NCI-H510A treated with DMSO at 0.1 percent for 48 hours (cell line): ENCODE measurements at places on chromosomes 7 and 10.
A peak's percentile ranks its signal among the peaks of the same experiment; 100 is the strongest.

DNA sequence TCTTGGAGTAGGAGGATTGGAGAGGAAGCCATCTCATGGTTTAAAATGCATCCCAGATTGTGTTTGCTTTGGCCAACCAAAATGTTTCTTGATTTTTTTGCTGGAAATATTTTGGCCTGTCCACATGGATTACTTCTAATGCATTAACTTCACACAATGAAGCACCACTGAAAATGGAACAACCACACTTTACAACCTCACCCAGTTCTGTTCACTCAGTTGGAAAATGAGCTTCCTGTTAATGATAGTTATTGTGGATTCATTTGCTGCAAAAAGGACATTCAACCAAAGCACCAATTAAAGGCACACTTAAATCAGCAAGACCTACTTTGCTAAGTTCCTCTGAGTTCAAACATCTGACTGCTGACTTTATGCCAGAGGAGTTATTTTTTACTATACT, 11.3 kb upstream of the A1CF start:
- DNase-seq: no peak

GRCh38 chr10:72126184-72126871, 38.0 kb upstream of the SPOCK2 start:
- peak; percentile 7 for DNase-seq

DNA sequence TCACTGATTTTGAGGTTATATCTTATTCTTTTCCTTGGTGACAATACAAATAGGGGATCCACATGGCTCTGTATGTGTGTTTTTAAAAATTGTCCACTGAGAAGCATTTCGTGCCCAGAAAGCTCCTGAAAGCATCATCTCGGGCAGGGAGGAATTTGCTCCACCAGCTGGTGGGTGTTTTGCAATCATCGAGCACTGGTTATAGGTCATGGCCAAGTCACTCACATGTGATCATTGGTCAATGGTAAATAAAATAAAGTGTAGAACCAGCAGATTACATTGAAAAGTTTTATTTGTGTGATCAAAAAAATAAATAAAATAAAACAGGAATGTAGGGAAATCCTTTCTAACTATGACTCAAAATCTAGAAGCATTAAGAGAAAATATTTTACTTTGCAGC, 23.0 kb upstream of the SNX13 start:
- DNase-seq: no peak

- no peak for DNase-seq
Observed at GRCh38 chr7:531777-532176, 12.1 kb upstream of the PDGFA start.

- DNase-seq: no peak
Observed at GRCh38 chr7:39516498-39516897, 49.7 kb upstream of the YAE1 start.

GRCh38 chr10:129394518-129395328, 72.3 kb upstream of the MGMT start:
- DNase-seq: no peak

- DNase-seq: no peak
Observed at GRCh38 chr7:135215180-135215579, 3.9 kb upstream of the WDR91 start.

DNA sequence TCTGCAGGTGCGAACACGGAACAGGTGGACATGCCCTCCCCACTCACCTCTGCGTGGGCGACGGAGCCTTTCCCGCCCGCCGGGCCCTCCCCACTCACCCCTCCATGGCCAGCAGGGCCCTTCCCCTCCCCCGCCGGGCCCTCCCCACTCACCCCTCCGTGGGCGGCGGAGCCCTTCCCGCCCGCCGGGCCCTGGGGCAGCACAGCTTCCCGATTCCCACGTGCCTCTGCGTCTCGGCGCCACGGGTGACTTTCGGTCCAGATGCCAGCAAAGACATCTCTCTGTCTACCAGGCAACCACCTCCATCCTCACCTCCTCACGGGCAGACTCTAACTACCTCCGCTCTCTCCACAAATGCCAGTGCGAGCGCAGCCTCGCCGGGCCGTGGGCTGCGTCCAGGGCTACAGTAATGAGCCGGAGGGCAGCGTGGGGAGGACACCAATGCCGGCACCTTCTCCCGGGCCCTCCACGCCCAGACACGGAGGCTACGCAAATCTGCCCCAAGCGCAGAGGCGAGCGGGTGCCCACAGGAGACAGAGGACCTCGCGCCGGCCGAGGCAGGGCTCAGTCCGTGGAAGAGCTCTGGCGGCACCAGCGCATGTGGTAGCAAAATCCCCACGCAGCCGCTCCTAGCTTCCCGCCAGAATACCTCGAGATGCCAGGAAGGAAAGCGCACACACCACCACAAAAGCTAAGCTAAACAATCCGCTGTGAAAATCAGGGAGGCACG, 21.8 kb downstream of the GPER1 start:
- DNase-seq: no peak

- DNase-seq: peak; percentile 35
Observed at GRCh38 chr7:29330136-29330535, 135.6 kb downstream of the CHN2 start.

GRCh38 chr7:68422281-68422680, 1176.0 kb upstream of the AUTS2 start:
- DNase-seq: no peak

DNA sequence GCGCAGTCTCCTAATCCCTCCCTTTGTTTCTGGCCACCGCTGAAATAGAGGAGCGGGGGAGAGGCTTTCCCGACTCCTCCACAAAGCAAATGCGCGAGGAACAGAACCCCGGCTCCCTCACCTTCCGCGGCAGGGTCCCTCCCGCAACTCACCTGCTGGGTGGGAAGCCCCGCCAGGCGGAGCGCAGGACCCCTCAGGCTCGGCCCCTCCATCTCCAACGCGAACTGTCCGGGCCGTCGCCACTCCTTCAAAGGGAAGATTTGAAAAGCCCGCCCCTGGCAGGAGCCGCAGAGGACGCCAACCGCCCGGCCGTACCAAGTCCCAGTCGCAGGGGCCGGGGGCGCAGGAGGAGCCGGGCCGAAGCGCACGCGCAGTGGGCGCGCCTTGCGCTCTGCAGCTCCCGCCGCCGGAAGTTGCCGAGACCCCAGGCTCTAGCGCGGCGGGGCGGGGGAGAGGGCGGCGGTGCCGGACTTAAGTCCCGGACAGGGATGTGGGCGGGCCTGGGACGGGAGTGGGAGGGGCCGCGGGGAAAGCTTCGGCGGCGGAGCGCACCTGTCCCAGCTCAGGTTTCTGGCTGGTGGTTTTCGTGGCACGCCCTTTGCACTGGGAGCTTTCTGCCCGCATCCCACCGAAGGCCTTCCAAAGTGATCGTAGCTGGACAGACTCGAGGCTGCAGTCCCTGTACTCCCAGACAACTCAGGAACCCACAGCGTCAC, at the start of gene RTKN2:
TSS of gene RTKN2 (minus strand) at position 446 of the 716 bp plus-strand sequence. CDS start at position 212, 234 bp downstream.
- peak; percentile 68 for DNase-seq

DNA sequence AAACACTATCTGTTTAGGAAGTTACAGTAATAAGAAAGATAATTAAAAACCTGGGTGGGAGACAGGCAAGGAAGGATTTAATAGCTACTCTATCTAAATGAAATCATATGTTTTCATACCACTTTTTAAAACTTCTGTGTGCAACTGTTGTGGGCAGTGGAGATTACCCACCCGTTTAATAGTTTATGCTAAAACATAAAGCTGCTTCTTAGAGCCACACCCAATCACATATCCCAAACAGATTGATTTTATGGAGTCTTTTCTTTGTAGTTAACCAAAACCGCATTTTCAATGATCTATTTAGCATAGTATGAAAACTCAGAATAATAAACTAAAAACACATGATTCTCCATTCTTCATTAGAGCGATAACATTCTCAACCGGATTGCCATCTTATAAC, 304.1 kb downstream of the AGMO start:
- no peak for DNase-seq

- no peak for DNase-seq
Observed at GRCh38 chr7:92206672-92207071, 27.7 kb upstream of the LRRD1 start.

DNA sequence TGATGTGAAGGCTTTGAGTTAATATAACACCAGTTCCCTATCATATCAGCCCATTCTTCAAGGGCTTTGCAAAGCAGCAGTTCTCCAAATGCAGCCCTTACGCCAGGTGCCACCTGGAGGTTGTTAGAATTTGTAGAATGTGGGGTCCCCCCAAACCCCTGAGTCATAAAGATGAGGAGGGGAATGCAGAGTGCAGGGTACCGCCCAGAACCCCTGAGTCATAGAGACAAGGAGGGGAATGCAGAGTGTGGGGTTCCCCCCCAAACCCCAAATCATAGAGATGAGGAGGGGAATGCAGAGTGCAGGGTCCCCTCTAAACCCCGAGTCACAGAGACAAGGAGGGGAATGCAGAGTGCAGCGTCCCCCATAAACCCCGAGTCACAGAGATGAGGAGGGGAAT, 605.8 kb downstream of the PTPRN2 start:
- no peak for DNase-seq

- DNase-seq: no peak
Observed at GRCh38 chr10:72056113-72056512, 32.2 kb downstream of the SPOCK2 start.

GRCh38 chr7:23788843-23789242, 78.8 kb downstream of the STK31 start:
- no peak for DNase-seq

DNA sequence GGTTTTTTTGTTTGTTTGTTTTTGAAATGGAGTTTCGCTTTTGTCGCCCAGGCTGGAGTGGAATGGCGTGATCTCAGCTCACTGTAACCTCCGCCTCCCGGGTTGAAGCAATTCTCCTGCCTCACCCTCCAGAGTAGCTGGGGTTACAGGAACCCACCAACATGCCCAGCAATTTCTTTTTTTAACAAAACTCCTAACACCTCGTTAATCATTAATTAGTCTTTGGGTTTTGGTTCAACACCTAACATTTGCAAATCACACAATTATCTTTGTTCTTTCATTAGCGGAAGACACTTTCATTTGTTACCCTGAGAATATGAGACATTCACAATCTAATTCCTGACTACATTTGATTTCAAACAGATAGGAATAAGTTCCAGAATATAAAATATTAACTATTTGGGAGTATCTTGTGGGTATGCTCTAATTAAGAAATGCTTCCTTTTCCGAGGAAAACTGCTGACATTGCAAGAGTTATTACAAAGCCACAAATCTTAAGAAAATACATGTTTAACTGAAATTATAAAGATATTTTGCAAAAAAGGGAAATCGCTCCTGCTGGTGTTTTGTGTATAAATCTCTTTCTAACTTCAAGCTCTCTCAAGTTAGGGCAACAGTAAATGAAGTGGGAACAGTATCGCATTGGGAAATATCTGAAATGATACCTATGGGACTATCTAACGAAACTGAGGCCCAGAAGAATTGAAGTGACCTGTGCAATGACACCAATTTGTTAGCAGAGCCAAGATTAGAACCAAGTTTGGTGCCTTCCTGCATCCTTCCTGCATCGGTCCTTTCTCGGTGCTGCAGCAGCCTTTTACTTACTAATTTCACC, 1.2 kb upstream of the LSM8 start:
- no peak for DNase-seq

DNA sequence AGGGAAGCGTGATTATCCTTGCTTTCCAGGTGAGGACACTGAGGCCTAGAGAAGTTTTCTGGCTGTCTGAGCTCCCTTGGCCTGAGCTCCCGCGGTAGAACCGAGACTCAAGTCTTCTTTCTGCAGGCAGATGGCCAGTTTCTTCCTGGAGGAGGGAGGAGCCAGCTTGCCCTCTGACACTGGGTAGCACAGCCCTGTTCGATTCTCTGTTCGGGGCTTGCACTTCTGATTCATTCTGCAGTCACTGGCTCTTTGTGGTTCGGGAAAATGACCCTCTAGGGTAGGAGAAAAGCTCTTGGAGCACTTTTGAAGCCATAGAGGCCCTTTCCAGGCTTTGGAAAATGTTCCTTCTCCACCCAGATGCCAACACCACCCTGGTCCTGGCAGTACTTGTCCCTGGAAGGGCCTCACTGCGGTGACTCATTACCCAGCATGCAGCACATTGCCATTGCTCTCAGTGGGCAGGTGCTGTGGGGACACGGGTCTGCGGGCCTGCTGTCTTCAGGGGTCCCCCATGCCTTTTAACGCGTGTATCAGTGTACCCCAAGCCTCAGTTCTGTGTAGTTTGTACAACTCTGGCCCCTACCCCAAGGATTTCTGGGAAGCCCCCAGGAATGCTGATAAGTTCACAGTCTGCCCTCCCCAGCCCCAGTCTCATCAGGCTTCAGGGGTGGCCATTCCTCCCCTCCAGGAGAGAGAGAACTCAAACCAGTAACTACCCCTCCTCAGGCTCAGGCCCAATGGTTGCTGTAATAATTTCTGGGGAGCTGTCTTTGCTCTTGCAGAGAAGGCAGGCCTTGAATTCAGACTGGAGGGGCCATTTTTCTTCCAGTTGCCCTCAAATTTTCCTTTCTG, 11.9 kb downstream of the CHST3 start:
- DNase-seq: no peak

DNA sequence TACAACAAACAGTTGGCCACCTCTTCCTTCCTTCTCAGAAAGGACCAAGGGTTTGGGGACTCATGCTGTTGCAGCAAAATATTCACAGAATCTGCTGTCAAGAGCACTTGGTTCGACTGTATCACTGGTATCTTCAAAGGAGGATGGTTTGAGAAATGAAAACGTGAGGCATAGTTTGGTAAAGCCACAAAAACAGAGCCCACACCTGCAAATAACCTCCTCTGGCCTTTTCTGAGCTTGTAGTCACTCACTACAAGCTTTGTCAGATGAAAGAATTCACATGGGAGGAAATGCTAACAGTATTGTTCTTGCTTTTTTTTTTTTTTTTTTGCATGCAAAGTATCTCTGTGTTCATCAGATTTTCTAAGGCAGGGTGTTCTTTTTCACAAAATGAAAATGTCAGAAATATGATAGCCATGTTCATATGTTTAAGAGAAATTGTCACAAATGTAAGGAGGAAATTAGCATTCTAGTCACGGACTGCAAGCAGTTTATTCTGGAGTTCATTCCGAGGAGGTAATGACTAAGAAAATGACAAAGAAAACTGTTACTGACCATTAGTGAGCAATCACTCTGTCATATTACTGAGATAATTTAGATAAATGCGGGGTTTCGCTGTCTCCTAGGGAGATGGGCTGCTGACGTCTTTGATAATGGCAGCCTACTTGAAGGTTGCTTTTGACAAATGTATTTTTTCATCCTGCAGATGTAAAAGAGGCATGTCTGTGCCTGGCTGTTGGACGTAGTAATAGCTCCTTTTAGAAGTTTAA, 117.8 kb upstream of the MYO3A start:
- DNase-seq: no peak

DNA sequence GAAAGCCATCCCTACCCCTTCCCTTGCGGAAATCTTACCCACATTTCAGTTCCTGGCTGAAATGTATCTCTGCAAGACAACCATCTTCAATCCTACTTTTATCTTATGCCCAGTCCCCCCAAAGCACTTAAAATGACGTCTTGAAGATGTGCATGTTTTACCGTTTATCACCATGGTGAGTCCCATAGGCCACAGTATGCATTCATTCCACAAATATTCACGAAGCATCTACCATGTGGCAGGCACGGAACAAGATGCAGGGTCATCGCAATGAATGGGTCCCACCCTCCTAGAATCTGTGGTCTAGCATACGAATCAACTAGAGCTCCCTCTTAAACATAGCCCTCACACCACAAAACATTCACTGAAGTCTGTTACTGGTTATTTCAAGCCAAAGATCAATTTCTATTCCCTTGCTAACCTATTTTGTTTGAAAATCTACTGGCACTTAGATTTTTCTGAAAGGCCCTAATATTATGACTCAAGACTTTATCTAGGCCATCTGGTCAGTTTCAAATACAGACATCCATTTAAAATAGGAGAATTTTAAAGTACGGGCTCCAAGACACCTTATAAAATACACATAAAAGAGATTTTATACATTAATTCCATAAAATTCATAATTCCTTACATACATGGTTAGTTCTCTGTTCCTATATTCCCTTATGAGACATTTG, 99.4 kb downstream of the PARD3 start:
- DNase-seq: no peak
